ENCODE measurements at places on chromosomes 16 and 17. TPM values are rescaled to one million over a fixed set of nuclear protein-coding genes. Genes with fewer than 3 reads are reported as not detected.

Gene TEN1
- total RNA-seq = 22.5 TPM

Gene DNAAF1
- total RNA-seq = 0.33 TPM

Gene TNK1
- total RNA-seq = 2.4 TPM

Gene MYL11
- 194 TPM for total RNA-seq

Data from camera-type eye (tissue), 1 donor.